ENCODE measurements at places on chromosomes 2 and 18.

- no peak for DNase-seq
Measured at GRCh38 chr2:197249381-197250083, 61.0 kb downstream of the ANKRD44 start.

DNA sequence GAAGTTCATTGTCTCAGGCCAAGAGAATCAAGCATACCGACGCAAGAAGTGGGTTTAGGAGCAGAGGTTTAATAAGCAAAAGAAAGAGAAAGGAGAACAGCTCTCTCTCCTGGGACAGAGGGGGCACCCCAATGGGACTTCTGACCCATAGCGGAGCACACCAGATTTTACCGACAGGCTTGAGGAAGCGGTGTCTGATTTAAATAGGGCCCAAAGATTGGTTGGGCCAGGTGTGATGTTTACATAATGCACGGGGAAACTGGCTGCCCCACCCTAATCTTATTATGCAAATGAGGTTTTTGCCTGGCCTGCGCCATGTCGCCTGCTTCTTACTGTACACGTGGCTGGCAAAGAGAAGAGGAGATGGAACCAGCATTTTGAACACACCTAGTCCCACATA, 106.2 kb downstream of the MREG start:
- DNase-seq: no peak

GRCh38 chr2:108106731-108107130, 120.4 kb downstream of the SLC5A7 start:
- no peak for DNase-seq

- no peak for DNase-seq
Measured at GRCh38 chr2:49796266-49796665, 642.0 kb upstream of the FSHR start.

GRCh38 chr2:144607099-144607498, 87.2 kb upstream of the ZEB2 start:
- DNase-seq: no peak

DNA sequence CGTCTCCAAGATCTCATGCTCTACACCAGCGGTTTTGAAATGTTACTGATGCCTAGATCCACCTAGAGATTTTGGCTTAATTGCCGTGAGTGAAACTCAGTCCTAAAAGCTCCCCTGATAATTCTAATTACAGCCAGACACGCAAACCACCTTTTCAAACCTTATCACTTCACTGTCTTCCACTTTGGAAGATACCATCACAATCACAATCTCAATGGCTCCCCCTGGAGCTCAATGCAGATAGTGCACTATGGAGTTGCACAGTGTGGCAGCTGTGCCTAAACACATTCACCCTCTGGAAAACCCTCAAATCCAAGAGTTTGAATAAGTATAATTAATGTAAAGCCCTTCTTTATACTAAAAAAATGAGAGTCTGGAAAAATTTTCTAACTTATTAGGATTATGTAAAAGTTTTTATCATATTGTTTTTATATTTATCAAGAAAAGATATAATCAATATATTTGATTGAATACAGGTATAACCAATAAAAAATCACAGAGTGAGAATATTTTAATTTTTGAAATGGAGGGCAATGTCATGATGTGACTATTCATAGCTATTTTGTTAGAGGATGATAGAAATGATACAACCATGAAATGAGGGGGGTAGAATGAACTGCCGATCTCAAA, 102.9 kb upstream of the SLC8A1 start:
- peak; percentile 59 for DNase-seq

DNA sequence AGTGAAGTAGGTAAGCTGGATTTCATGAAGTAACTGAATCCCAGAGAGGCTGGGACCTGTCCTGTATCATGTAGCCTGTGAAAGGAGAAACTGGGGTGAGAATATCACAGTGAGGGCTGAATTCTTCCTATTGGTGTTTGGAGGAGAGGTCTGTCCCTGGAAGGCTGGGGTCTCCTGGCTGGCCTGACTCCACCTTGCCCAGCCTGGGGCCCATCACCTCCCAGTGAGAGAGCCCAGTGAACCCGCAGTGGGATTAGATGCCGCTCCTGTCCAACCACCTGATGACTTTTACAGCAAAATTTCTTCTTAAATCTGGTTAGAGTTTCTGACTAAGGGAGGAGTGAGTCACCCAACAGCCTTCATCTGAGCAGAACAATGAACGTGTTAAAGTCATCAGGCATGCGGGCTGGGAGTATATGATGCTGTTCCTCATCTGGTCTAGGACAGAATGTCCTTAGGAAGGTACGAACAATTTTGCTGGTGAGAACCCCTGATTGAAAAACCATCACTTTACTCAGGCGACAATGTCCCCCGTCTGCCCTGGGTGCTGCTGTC, 152.9 kb downstream of the LPIN1 start:
- DNase-seq: no peak

GRCh38 chr2:99707592-99707991, 217.8 kb upstream of the REV1 start:
- DNase-seq: no peak

- no peak for DNase-seq
Measured at GRCh38 chr18:71168557-71169145, 879.8 kb downstream of the SOCS6 start.
